Epithelial cell of proximal tubule (primary cell): ENCODE measurements at places on chromosomes 6 and 20. TPM values are rescaled to one million over a fixed set of nuclear protein-coding genes. Genes with fewer than 3 reads are reported as not detected.
A peak's percentile ranks its signal among the peaks of the same experiment; 100 is the strongest.

The PRDM1 gene
- total RNA-seq = 0.14 and 1.0 TPM in 2 replicates

The PREX1 gene
- total RNA-seq = 4.7 and 9.4 TPM in 2 replicates

The ZBTB12 gene
- total RNA-seq = 1.5 TPM in 2 replicates

The RANBP9 gene
- 13.5 and 21.7 TPM in 2 replicates for total RNA-seq

The HFE gene
- 5.1 and 5.3 TPM in 2 replicates for total RNA-seq

The QRSL1 gene
- total RNA-seq = 6.9 and 15.7 TPM in 2 replicates

The FBXO9 gene
- 20.7 and 48.8 TPM in 2 replicates for total RNA-seq

- DNase-seq = peak; percentile 73
Measured at GRCh38 chr6:32843979-32844838, at the start of gene PSMB8. TSS of gene PSMB8 (minus strand) at chr6:32844047. CDS start at chr6:32843996, 51 bp downstream.

DNA sequence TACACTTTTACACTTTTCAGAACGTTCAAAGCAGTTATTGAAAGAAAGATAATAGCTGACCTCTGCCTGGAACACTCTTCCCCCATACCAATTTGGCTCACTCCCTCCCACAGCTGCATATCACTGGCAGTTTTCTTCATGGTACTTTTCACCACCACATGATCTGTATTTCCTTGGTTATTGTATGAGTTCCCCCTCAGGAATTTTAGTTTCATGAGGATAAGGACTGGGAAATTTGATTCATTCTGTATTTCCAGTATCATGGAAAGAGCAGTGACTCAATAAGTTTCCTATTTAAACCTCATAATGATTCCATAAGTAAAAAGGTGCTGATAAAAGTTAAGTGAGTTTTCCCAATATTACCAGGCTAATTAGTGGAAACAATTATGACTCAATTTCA, 16.0 kb downstream of the HTR1B start:
- no peak for DNase-seq

DNA sequence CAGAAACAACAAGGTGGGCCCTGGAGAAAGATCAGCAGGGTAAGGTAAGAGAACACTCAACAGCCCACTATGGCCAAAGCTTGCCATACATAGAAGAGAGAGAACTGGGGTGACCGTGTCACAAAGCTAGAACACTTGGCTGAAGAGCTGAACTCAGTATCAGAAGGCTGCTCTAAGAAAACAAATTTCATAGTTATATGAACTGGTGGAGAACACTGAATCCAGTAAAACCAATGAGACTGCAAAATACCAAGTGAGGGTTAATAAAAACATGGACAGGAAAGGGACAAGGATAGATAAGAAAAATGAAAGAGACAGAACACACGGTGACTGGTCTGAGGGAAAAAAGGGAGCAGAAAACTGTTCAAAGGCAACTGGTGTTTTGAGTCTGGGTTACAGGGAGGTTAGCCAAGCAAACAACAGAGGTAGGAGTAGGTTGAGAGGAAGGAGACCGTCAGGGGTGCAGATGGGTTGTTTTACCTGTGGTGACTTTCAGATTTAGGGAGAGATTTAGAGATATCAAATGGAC, 56.5 kb downstream of the GMDS start:
- DNase-seq = no peak

- no peak for DNase-seq
Measured at GRCh38 chr6:158640519-158640918, 4.0 kb downstream of the DYNLT1 start.

DNA sequence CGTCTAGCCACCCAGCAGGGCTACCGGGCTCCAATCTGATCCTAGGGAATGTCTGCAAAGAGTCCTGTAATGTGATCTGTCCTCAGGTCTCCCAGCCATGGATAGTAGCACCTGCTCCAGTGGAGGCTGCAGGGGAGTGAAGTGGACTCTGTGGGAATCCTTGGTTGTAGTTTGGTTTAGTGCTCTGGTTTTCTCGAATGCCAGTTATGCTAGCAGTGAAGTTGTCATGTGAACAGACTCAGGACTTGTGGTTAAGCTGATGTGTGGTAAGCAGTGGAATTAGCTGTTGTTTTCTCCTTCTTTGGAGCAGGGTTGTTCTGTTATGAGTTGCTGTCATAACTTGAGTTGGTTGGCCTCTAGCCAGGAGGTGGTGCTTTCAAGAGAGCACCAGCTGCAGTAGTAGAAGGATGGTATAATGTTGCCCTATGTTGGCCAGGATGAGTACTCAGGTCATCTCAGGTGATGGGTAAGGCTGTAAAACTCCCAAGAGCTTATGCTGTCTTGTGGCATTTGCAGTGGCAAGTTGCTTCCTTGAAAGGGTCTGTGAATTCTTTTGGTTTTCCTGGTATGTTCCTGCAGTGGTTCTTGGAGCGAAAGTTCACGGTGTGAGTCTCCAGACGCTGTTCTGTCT, 390.2 kb downstream of the UTRN start:
- DNase-seq = no peak

DNA sequence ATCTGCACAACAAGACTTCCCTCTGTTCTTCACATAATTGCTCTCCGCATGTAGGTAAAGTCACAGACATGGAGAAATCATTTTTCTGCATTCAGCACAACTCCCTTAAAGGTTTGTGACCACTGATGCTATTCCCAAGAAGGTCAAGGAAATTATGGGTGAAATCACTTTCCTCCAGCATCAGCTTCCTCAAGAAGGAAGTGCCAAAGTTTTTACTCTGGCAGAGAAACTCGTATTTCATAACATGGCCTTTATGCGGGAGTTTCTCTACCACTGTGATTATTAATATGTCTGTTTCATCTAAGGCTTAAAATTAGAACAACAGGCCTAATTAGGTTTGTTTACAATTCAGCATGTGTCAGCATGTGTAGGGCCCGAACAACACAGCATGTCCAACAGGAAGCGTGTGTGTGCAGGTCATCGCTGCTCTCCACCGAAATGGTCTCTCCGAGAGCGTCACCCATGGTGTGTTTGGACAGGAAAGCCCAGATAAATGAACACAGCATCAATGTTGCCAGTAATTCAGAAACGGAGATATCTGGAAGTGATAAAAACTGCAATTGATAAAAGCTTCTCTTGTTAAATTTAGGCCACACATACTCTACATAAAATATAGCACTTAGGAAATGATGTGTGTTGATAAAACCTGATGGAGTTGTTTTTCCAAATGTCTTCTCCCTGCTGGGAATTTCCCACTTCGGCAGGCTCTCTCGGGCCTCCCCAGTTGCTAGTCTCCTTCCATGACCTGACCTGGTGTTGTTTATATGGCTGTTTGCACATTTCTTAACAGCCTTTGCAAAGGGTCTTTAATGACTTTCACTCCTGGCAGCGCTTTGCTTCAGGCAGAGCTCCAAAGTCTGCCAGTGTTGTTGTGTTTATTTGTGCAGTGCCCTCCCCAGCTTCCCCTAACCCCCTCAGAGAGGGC, 265.1 kb upstream of the CEP162 start:
- no peak for DNase-seq

- peak; percentile 79 for DNase-seq
Measured at GRCh38 chr6:27532820-27533538, 60.1 kb upstream of the ZNF184 start.
